Activated T-helper 1 cell treated with anti-CD3 and anti-CD28 coated beads, Interleukin-2, amount 50 U/mL, for 16 hours (primary cell): ENCODE measurements at places on chromosomes 2 and 18.

- no peak for DNase-seq
Observed at GRCh38 chr2:162126527-162126926, 25.5 kb downstream of the GCG start.

DNA sequence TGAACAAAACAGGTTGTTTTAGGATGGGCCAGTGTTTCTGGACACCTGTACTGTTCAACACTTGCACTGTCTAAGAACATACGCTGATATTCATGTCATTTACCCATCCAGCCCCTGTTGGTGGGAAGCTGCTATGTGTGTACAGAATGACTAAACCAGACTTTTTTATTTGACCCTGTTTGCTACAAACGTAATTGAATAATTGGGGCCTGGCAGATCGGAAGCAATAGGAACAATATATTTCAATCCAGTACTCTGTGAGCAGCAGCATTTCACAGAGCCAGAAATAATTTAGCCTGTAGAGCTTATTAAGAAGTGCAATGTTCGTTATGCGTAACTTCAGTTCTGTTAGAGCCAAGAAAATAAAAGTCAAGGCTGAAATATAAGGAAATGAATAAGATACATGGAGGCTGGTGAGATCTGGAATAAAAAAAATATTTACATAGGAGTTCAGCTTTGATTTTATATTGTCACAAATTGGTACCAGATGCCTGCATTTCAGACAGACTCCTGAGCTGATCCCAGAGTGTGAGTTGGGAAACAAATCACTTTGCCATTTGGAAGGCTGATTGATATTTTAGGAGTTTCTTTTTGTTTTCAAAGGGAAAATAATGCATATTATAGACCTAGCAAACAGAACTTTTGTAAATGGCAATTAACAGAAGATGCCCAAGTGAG, 19.7 kb downstream of the CABLES1 start:
- no peak for DNase-seq

DNA sequence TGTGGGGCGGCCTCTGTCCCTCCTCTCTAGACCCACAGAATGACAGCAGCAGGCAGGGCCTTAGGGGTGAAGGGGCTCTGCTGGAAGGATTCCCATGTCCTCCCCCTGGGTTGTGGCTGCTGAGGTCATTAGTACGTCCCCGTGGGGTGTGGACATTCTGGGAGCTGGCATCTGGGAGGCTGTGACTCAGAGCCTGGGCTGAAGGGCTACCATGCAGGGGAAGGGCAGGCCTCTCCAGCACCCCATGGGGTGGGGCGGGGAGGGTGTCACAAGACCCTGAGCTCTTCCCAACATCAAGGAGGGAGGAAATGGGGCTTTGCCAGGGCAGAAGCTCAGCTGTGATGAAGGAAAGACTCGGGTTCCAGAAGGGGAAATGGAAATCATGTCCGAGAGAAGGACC, 105.8 kb upstream of the SMAD2 start:
- no peak for DNase-seq

- DNase-seq = no peak
Observed at GRCh38 chr18:7941533-7941932, 374.4 kb downstream of the PTPRM start.

DNA sequence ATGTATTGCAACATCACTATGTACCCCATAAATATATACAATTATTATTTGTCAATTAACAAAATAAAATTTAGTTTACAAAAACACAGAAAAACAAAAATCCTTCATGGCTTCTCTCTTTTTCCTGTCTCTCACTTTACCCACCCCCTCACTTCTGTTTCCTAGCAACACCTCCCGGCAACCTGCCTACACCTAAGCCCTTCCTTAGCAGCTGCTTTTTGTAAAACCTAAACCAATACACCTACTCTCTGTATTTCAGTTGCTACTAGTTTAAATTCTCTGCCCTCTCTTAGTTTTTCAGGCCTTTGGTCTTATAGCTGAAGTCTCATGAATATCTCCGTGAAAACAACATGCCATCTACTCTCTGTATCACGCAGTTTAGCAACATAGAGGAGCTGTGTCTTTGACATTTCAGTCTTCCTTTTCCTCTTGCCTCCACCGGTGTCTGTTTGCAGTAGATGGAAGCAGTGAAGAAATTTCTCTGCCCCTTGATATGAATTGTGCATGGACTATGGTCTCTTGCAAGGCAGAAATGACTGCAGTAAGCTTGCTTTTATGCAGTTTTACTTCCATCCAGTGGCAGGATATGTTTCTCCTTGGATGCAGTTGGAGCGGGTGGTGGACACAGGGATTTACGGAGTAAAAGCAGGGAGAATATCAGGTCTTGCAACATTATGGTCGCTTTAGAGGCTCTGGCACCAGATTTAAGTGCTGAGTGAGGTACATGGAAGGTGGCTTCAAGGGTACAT, 42.0 kb upstream of the ZDBF2 start:
- no peak for DNase-seq

GRCh38 chr2:29603341-29603740, 318.0 kb downstream of the ALK start:
- no peak for DNase-seq
